T-cell (primary cell): ENCODE measurements at places on chromosomes 6 and 20.
A peak's percentile ranks its signal among the peaks of the same experiment; 100 is the strongest.

DNA sequence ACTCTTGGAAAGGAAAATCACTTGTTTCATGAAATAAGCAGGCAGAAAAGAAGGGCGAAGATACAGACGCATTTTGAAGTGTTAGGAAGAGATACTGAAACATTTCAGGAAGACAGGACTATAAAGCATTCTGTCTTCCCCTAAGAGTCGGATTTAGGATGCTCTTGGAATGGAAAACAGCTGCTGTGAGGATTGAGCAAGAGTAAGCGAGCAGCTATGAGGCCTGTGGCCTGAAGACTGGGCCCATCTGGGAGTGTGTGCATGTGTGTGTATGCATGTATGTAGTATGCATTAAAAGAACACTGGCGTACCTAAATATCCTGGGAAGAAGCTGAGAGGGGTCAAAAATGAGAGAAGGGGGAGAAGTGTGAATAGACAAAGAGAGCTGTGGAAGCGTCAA, 83.6 kb downstream of the SIM1 start:
- DNase-seq, result no peak

GRCh38 chr20:54097236-54097529, 26.8 kb upstream of the BCAS1 start:
- no peak for DNase-seq

DNA sequence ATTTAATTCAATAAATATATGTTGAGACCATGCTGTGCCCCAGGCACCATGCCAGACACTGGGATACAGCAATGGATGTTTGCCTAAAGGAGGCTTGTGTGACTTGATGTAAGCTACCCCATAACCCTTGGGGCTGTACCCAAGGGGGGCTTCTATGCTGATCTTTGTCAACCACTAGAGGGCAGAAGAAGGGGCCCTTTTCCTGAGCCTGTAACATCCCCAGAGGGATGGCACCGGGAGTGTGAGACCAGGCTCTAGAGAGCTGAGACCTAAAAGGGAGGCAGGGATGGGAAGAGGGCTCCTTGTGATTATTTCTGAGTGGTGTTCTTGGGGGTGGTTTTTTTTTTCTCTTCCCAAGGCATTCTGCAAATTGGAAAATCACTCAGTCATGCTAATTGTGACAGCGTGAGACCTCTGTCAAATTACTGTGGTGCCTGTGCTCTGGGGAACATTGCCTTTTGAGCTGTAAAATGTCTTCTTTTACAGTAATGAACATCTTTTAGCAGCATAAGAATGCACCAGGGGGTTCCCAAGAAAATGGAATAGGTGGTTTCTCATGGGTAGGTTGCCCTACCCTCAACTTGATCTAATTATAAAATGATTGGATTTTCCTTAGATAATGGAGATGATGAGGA, 138.7 kb upstream of the SLC24A3 start:
- DNase-seq, result no peak

- no peak for DNase-seq
These were observed 133.2 kb upstream of the PTPN1 start for GRCh38 chr20:50376888-50377459.

DNA sequence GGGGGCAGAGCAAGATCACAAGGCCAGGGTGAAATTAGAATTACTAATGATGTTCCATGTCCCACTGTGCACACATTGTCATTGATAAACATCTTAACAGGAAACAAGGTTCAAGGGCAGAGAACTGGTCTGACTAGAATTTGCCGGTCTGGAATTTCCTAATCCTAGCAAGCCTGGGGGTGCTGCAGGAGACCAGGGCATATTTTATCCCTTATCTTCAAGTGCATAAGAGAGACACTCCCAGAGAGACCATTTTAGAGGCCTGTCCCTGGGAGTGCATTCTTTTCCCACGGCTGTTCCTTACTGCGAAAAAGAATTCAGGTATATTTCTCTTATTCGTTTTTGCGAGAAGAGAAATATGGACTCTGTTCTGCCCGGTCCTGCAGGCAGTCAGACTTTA, 41.5 kb downstream of the CD83 start:
- DNase-seq, result no peak

- DNase-seq, result no peak
These were observed 148.6 kb upstream of the MLIP start for GRCh38 chr6:53962646-53963045.

DNA sequence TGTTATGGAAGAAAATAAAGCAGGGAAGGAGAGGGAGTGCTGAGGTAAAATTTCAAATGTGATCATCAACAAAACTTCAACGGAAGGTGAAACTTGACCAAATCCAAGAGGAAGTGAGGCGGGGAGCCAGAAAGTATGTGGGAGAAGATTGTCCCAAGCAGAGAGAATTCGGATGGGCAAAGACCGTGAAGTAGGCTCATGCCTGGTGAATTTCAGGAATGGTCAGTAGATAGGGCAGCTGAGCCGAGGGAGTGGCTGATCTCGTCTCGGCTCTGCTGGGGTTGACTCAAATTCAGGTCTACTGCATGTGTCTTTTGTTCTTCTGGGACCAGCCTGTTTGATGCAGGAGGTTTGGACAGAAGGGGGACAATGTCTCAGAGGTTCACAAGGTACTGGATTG, 7.0 kb upstream of the CSNK2A1 start:
- DNase-seq, result no peak

DNA sequence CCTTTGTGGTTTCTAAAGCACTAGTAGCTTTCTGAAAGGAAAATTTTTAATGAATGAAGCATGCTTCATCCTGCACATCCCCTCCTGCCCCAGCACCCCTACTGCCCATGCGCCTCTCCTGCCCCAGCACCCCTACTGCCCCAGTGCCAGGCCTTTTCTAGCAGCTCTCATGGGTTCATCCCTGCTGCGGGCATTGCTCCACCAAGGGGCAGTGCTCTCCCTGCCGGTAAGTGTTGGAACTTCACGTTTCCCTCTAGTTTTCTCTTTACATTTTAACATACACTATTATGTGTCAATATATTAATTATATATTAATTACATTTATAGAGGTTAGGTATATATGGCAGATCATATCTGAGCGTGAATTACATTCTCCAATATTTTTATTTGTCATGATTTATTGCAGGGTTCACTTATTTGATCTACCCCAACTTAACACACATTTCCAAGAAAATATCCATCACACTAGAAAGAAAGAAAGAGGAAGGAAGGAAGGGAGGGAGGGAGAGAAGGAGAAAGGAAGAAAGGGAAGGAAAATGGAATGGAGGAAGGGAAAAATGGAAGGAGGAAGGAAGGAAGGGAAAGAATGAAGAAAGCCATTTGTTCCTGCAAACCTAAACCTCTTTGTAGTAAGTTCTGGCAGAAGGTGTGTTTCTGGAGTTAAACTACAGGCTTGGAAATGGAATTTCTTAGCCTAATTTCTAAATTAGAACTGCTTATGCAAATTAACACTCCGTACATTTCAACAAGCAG, 46.8 kb downstream of the CEP43 start:
- DNase-seq, result no peak

DNA sequence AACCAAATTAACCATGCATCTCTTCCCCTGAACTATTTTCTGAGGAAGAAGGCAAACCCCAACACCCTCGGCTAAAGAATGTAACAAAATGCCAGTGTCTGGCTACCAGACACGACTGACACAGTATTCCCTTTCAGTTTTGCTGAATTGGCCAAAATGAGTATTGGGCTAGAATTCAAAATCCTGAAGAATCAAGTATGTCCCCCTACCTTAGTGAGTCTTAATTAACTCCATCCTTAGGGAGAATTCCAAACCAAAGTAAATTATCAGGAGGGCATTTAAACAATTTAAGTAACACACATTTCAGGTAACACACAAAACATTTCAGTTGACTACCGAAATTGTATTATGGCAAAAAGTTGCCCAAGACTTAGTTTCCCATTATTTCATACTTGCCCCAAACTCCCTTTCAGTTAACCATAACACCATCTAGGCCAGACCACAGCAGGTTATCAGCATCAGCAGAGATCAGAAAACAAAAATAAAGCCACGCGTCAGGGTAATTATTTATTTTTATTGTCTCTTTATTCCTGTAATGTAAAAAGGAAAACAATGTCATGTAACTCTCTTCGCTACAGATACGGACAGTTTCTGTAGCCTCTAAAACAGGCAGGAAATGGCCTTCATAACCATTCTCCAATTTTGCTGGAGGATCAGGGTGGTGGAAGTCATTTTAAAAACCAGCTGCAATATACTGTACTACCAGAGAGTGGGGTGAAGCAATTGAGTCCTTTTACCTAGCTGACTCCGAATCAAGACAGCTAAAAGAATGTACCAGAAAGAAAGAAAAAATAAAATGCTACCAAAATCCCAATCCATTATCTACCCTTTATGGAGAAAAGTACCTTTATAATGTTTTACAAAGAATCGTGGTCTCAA, 1.9 kb downstream of the SNX5 start:
- DNase-seq, result no peak

- no peak for DNase-seq
These were observed 380.2 kb downstream of the TBC1D32 start for GRCh38 chr6:120954111-120954510.

DNA sequence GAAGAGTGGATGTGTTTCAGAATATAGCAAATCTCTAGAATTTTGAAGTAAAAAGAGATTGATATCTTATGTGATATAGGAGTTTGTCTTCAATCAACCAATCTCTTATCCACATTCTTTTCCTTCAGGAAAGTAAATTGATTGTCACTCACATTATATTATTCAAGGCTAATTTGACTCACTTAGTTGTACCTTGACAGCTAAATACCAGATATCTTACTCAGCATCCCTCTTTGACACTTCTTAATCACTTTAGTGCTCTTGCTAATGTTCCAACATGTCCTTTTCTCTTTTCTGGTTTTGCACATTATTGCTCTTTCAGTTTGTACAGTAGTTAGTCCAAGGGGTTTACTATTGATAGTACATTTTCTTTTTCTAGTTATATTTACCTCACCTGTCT, 286.9 kb upstream of the PTCHD4 start:
- DNase-seq, result no peak

- no peak for DNase-seq
These were observed 353.5 kb upstream of the IRAK1BP1 start for GRCh38 chr6:78513856-78514255.

- DNase-seq, result no peak
These were observed 223.1 kb downstream of the NRN1 start for GRCh38 chr6:5783584-5784089.

DNA sequence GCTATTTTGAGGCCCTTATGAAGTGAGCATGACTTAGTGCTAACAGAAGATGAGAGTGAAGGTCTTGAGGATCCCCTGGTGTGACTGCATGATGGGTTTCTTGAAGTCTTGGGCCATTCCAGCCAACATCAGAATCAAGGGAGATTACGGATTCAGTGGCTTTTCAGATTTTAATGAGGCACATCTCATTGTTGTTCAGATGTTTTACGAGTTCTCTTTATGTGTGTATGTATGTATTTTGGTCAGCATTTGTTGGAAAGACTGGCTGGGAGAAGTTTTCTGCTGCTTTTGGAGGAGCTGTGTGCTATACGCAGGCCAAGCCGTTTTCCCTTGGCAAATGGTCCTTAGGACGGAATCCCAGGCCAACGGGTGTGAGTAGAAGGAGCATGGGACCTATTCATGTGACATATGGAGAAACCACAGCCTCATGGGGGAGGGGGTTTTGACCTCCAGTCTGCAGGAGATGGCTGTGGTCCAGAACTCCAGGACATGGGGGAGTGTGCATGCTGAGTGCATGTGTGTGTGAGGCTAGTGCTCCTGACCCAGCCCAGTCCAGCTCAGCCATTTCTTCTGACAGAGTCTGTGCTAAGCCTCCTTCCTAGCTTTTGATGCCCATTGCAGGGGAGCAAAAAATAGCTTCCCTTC, 35.3 kb downstream of the CHMP4B start:
- no peak for DNase-seq

- no peak for DNase-seq
These were observed 86.0 kb downstream of the MYB start for GRCh38 chr6:135267085-135267484.

DNA sequence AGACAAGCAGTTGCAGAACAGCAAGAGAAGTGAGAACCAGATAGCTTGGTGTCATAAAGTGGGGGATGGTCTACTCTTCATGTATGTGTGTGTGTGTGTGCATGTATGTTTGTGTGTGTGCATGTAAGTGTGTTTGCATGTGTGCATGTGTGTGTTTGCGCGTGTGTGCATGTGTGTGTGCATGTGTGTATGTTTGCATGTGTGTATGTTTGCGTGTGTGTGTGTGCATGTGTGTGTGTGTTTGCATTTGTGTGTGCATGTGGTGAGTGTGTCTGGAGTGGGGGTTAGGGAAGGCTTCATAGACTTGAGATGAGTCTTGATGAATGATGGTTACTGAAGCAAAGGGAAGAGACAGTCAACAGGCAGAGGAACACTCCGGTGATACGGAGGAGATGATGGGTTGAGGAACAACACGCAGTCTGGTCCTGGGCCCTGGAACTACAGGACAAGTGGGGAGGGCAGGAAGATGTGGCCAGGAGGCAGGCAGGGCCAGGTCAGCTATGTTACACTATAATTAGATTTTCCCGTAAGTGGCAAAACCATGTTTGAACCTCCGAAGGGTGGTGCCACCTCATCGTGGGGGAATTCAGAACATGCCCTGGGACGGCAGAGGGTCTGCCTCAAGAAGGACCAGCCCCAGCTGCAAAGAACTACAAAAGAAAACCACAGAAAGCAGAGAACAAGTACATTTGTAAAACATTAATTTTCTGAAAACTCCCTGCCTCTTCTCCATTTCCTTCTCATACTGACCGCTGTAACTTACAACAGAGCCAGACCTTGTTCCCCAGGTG, 38.7 kb upstream of the PDE10A start:
- no peak for DNase-seq

- DNase-seq, result peak; percentile 7
These were observed 425.2 kb downstream of the CD83 start for GRCh38 chr6:14542670-14543366.

DNA sequence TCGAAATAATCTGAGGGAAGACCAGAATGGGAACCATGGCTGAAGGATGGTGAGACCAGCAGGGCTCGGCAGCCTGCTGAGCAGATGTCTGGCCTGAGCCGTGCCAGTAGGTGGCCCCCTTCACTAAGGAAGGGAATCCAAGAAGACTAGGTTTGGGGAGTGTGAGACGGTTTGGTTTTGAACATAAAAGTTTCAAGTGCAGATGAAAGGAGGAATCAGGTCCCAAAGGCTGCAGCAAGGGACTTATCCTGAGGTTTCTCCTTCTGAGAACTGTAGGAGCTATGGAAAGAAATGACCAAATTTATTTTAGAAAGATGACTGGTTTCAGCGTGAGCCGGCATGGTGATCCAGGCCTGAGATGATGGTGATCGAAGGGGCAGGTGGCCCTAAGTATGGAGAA, 4.6 kb upstream of the OSER1 start:
- DNase-seq, result peak; percentile 81

GRCh38 chr6:13526357-13526726, 38.9 kb upstream of the GFOD1 start:
- DNase-seq, result no peak
